ENCODE measurements at places on chromosomes 5 and 9. TPM values are rescaled to one million over a fixed set of nuclear protein-coding genes. Genes with fewer than 3 reads are reported as not detected.

DNA sequence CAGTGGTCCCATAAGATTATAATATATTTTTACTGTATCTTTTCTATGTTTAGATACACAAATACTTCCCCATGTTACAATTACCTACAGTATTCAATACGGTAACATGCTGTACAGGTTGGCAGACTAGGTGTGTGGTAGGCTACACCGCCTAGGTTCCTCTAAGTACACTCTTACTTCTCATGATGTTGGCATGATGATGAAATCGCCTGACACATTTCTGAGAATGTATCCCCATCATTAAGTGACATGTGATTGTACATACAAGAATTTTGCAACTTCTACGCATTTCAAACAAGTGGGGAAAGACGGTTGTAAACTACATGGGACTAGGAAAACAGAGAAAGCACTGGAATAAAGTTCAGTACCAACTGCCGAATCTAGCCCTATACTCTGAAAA, 53.3 kb downstream of the SETX start:
- peaks cover 13% of the 10 kb centered on the region for H3K36me3 ChIP-seq
- no peaks in the 10 kb centered on the region for H3K4me1 ChIP-seq
- H3K27me3 ChIP-seq = no peaks in the 10 kb centered on the region
- no peak overlapping the region for H3K4me3 ChIP-seq
- H3K27ac ChIP-seq = no peak overlapping the region

- no peak overlapping the region for H3K27ac ChIP-seq
- no peaks in the 10 kb centered on the region for H3K27me3 ChIP-seq
- peaks cover 2% of the 10 kb centered on the region for H3K4me1 ChIP-seq
These were observed 71.2 kb downstream of the MAMDC2 start for GRCh38 chr9:70114898-70115297.

BAAT gene
- total RNA-seq = 41.8 TPM

GRCh38 chr9:77449240-77450084, 198.7 kb downstream of the GNA14 start:
- peak overlapping the region; percentile 78 for H3K27ac ChIP-seq
- DNase-seq = peak; percentile 80
- peaks cover 11% of the 10 kb centered on the region for H3K4me1 ChIP-seq
- H3K4me3 ChIP-seq = no peak overlapping the region

DNA sequence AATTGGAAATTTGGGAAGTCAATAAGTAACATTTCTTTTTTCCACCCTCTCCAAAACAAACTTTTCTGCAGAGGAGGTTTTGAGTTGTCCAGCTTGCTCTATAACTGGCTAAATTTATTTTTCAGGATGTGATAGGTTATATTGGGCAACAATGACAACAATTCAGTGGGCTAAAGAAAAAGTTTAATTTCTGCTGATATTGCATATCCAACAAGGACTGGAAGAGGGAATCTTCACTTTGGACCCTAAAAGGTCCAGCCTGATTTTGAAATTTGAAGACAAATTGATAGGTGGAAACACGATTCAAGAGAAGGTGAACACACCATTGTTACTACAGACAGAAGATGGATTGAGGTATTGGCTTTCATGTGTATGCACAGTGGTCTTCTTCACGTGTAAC, 393.1 kb downstream of the BRINP1 start:
- H3K27ac ChIP-seq = no peak overlapping the region
- H3K4me1 ChIP-seq = no peaks in the 10 kb centered on the region
- H3K27me3 ChIP-seq = no peaks in the 10 kb centered on the region
- H3K4me3 ChIP-seq = no peak overlapping the region
- no peak for DNase-seq

GRCh38 chr5:2271316-2271715, 388.6 kb upstream of the IRX4 start:
- no peaks in the 10 kb centered on the region for H3K36me3 ChIP-seq
- H3K27ac ChIP-seq = no peak overlapping the region
- H3K27me3 ChIP-seq = no peaks in the 10 kb centered on the region
- no peak for DNase-seq
- H3K4me3 ChIP-seq = no peak overlapping the region
- H3K4me1 ChIP-seq = no peaks in the 10 kb centered on the region

GRCh38 chr5:122749886-122750285, 25.0 kb upstream of the SNX2 start:
- DNase-seq = no peak
- H3K27ac ChIP-seq = no peak overlapping the region
- no peak overlapping the region for H3K4me3 ChIP-seq
- no peaks in the 10 kb centered on the region for H3K36me3 ChIP-seq

PCDHA13 gene
- total RNA-seq = 4.1 TPM

DNA sequence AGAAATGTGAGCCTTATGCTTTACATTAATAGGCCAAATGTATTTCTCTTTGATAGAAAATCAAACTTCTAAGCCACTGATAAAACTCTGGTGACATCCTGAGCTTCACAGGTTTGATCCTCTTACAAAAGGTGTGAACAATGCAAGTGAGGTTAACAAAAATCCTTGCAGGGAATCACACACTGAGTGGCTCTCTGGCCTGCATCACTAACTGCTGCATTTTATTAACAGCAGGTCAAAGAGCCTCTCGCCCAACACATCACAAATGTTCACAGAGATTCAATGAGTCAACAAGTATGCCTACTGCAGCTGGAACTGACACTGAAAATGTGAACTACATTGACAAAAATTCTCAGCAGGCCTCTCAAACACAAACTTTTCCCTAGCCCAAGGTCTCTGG, 122.3 kb downstream of the SEMA5A start:
- H3K27me3 ChIP-seq = no peaks in the 10 kb centered on the region
- no peak overlapping the region for H3K4me3 ChIP-seq
- no peak for DNase-seq
- no peaks in the 10 kb centered on the region for H3K4me1 ChIP-seq

- no peak overlapping the region for H3K4me3 ChIP-seq
- H3K27me3 ChIP-seq = no peaks in the 10 kb centered on the region
- no peaks in the 10 kb centered on the region for H3K4me1 ChIP-seq
- H3K27ac ChIP-seq = no peak overlapping the region
These were observed 141.8 kb downstream of the DOCK2 start for GRCh38 chr5:169778622-169779596.

DNA sequence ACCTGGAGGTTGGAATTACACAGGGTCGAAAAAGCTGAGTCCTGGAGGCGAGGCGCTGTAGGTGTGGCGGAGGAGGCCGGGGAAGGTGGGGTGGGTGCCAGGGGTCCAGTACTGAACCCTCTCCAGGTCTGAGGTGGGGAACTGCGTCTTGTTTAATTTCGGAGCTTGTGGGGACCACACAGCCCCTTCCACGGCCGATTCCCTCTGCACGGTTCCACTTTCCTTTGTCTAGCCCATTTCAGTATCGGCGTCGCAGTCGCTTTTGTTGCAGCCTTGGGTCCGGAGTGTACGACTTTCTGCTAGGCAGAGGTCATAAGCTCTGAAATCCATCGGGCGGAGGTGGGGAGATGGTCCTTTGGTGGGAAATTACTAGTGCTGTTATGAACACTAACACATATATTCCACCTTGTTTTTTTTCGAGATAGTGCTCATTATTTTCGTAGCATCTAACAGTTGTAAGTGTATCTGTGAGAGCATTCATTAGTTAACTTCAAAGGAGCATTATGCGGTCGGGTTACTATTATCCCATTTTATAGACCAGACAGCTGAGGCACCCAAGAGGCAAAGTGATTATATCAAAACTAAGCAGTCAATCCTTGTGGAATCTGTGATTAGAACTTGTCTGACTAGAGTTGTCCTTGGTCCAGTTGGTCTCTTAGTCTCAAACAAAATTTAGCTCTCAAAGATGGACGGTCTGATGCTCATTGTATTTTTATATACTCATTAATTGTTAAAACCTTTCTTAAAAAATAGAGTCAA, 737 bp downstream of the RNF180 start:
- no peaks in the 10 kb centered on the region for H3K4me1 ChIP-seq
- H3K27ac ChIP-seq = peak overlapping the region; percentile 47
- H3K4me3 ChIP-seq = peak overlapping the region; percentile 83
- peaks cover 34% of the 10 kb centered on the region for H3K27me3 ChIP-seq
- H3K36me3 ChIP-seq = no peaks in the 10 kb centered on the region
- DNase-seq = no peak

DNA sequence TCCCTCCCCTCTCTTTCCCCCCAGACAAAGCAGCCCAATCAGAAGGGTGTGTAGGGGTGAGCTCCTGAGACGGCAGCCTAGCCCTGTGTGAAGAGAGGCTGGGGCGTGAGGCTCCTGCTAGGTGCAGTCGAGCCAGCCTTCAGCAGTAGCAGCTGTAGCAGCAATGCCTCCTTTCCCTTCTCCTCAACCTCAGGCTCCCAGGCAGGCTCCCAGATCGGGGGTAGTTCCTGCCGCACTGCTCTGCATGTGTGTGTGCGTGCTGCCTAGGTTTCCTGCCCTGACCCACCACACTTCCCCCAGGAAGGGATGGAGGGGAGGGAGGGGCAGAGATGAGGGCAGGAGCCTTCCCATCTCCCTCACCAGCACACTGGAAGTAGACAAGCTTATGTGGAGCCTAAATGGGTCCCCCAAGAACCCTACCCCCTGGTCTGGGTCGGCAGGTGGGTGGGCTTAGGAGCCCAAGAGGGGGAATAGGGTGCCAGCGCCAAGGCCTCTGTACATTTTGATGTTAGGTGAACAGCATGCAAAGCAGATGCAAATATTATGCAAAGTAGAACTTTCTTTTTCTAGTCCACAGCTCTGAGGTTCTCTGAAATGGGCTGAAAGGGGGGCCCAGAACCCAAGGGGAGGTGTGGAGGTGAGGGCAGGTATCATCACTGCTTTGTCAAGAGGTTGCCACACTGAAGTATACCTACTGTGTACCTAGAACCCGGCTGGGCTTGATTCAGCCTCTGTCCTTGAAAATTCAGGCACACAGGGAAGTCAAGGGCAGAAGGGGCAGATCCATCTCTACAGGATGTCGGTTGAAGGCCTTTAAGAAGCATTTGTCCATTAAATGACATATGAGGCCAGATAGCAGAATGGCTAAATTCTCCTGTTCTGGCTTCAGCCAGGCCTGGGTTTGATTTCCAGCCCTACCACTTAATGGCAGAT, 57.8 kb downstream of the CXXC5 start:
- H3K4me1 ChIP-seq = peaks cover 44% of the 10 kb centered on the region
- H3K27ac ChIP-seq = no peak overlapping the region
- DNase-seq = no peak
- no peaks in the 10 kb centered on the region for H3K36me3 ChIP-seq

IZUMO3 gene
- total RNA-seq = not detected

ZSWIM6 gene
- total RNA-seq = 12.7 TPM

GRAMD2B gene
- 32.5 TPM for total RNA-seq

GRCh38 chr9:6955251-6955921, 197.6 kb downstream of the KDM4C start:
- no peak overlapping the region for H3K27ac ChIP-seq
- H3K4me1 ChIP-seq = peaks cover 14% of the 10 kb centered on the region
- peak; percentile 14 for DNase-seq
- H3K27me3 ChIP-seq = no peaks in the 10 kb centered on the region
- H3K4me3 ChIP-seq = no peak overlapping the region

DNA sequence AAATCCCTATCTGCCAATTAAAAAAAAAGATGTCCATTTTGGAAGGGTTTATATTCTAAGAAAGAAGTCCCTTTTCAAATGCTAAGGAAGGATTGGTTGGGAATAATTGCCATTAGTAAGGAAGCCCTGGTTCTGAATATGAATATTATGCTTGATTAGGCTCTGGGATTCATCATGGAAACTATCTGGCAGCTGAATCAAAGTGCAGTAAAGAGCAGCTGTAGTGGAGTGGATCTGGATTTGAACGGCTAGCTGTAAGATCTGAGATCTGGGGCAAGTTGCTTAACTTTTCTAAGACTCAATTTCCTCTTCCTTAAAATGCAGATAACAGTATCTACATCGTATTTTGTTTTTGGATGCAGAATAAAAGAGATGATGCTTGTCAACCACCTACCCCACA, 10.5 kb downstream of the IL12B start:
- no peaks in the 10 kb centered on the region for H3K4me1 ChIP-seq
- H3K27me3 ChIP-seq = no peaks in the 10 kb centered on the region
- no peak for DNase-seq
- no peak overlapping the region for H3K4me3 ChIP-seq
- no peak overlapping the region for H3K27ac ChIP-seq
- H3K36me3 ChIP-seq = no peaks in the 10 kb centered on the region

THBS4 gene
- 0.48 TPM for total RNA-seq

DNA sequence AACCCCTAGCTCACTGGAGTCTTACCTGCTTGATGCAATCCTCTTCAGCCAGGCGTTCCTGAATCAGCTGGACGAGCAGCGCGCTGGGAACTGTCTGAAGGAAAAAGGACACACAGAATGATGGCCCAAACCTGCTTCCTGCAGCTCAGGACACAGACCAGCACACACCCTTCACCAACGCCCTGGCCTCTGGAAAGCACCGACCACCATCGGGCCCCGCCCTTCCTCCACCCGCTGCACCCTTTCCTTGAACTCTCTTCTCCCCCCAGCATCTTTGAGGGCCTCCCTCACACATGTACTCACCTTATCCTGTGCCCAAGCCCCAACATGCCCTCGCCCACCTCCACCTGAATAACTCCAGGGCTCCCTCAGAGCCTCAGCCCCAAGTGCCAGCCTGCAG, 23.3 kb downstream of the AK8 start:
- peaks cover 7% of the 10 kb centered on the region for H3K4me1 ChIP-seq
- DNase-seq = no peak
- no peak overlapping the region for H3K4me3 ChIP-seq
- H3K36me3 ChIP-seq = no peaks in the 10 kb centered on the region
- no peaks in the 10 kb centered on the region for H3K27me3 ChIP-seq

DNA sequence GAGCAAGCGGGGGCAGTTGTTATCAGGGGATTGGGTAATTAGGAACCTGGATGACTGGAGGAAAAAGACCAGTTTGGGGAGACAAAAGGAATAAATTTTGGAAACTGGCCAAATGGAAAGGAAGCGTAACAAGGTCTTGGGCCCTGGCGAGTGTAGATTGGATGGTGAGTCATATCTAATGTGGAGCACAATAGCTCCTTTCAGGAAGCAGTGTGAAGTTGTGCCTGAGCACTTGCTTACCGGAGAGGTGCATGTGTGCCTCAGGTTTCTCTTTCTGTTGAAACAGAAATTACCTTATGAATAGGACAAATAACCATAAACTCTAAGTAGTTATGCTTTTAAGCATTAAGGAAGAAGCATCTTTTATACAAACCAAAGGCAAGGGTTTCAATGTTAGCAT, 176.4 kb downstream of the KIF4B start:
- no peaks in the 10 kb centered on the region for H3K4me1 ChIP-seq
- no peak for DNase-seq
- H3K27ac ChIP-seq = no peak overlapping the region
- no peaks in the 10 kb centered on the region for H3K27me3 ChIP-seq
- no peak overlapping the region for H3K4me3 ChIP-seq

ACSL6 gene
- total RNA-seq = 2.4 TPM

DNA sequence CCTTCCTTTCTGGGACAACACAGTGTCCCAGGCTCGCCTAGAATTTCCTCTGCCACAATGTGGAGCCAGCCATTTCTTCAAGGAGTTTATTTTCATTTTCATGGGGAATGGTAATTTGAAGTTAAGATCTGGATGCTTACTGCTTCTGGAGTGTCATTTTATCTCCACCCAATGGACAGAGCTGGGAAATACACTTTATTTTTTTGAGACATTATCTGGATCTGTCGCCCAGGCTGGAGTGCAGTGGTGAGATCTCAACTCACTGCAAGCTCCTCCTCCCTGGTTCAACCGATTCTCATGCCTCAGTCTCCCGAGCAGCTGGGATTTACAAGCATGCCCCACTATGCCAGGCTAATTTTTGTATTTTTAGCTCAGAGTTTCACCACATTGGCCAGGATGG, 12.7 kb upstream of the THG1L start:
- H3K36me3 ChIP-seq = no peaks in the 10 kb centered on the region
- H3K27ac ChIP-seq = no peak overlapping the region
- peak; percentile 56 for DNase-seq
- no peaks in the 10 kb centered on the region for H3K27me3 ChIP-seq
- H3K4me3 ChIP-seq = no peak overlapping the region
- H3K4me1 ChIP-seq = no peaks in the 10 kb centered on the region
